ENCODE measurements at places on chromosomes 12 and 14.
A peak's percentile ranks its signal among the peaks of the same experiment; 100 is the strongest.

- DNase-seq: no peak
Measured at GRCh38 chr12:124413401-124413800, 118.5 kb downstream of the RFLNA start.

DNA sequence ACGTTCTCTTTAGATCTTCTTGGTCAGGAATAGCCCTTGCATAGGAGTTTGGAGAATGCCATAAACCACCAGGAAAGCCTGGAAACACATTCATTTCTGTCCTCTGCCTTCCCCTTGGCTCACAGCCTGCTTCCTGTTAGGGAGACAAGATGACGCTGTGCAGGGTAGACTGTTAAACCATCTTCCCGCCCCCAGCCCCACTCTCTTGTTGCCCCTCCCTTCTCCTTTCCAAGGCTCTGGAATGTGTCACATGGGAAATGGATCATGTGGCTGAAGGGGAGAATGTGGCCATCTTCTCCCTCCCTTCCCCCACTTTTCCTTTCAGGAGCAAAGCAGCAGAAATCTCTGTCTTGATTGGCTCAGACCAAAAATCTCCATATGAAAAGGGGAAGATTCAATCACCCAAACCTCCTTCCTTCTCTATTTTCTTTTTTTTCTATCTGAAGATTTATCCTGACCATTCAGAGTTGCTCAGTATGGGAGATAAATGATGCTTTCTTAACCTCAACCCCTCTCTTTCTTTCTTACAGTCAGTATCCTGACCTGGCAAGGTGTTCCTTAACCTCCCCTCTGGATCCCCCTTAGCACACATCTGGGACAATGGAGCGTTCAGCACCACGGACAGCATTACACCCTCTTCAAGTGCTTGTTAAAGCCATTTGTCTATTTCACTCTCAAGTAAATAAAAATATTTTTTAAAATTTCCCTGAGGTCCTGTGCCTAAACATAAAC, 11.4 kb downstream of the GPR19 start:
- DNase-seq: peak; percentile 44

DNA sequence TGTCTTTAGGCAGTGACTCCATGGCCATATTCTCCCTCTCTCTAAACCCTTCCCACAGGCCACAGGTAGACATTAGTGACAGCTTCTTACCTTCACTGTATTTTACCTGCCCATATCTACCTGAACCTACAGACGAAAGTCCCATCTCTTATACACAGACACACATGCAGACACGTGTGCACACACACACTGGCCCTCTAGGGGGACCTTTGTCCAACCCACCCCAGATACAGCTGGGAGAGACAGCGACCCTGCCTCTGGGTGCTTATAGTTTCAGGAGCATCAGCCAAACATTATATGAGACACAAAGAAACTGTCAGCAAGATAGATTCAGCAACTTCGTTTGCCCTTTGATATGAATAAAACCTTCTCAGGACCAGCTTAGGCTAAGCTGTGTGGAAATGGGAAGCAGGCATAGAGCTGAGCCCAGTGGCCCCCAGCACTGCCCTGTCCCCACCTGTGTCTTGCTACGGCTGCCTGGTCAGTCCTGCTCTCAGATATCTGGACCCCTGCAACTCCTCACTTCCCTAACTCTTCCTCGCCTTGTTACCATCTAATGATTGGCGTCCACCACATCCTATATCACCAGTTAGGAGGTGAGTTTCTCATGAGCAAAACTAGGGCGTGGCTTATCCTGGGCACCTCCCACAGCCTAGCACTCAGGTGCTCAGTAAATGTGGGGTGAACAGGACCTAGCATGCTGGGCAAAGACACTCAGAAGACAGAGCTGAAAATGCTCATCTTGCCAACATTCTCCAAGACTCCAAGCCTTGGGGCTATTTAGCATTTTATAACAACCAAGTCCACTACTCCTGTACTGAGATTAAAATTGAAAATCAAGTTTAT, 12.0 kb upstream of the CD9 start:
- no peak for DNase-seq

GRCh38 chr14:92382677-92383076, 59.7 kb downstream of the SLC24A4 start:
- no peak for DNase-seq

DNA sequence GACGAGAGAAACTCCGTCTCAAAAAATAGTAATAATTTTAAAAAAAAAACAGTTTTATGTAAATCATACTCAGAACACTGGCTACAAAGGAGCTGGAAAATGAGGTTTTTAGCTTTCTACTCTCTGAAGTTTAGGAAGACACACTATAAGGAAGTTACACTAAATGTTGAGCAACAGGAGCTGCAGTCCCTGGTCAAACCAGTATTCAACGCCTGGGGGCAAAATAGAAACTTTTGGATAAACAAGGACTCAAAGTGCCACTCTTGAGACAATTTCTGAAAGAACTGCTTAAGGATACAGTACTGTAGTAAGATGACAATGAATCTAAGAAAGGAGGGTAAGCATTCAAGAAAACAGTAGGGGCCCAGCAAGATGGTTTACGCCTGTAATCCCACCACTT, 29.3 kb downstream of the ACTR6 start:
- DNase-seq: no peak

DNA sequence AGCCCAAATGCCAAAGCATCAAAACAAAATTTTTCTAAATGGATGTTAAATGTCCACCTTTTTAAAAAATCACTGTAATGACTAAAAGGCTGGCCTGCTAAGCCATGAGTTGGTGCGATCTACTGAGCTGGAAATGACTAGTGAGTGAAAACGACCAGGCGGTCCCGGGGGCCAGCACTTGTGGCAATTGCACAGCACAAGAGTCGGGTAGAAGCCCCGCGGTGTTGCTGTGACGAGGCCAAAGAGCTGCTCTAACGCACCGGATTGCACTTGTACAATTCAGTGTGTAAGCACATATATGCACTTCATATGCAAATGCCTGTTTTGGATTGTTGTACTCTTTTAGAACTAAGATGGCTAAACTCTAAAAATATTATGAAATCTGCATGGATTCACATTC, 64.1 kb upstream of the DYNC1H1 start:
- DNase-seq: no peak
